ENCODE measurements at places on chromosomes 7 and 10.

DNA sequence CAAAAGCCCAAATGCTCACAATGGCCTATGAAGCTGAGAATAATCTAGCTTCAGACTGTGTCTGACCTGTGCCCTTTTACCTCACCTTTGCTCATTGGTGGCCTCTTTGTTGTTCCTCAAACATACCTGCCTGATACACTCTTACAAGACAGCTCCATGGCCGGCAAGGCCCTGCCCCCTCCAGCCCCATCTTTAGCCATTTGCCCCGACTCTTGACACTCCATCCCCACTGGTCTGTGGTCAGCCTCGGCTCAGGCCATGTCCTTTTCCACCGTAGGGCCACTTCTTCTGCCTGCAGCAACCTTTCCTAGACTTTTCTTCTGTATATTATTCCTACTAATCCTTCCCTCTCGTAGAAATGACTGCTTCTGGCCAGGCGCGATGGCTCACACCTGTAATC is 265.2 kb downstream of the RPS24 start:
- no peak for DNase-seq

GRCh38 chr7:28505014-28505413 is 92.7 kb downstream of the CREB5 start:
- DNase-seq: no peak

DNA sequence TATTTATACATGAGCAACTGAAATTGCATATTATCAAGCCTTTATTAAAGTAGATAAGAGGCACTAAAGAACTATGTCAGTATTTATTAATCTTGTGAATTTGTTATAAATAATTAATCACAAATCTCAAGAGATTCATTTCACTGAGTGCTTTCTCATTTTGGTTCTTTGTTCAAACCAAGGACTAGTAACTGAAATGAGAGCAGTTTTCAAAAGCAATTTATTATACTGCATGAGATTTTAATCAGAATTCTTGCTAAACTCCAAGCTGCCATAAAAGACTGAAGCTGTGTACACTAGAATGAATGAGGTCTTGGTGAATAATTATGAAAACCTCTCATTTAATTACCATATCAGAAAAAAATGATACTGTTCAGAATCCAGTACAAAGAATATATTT is 224.8 kb upstream of the IMMP2L start:
- DNase-seq: no peak

DNA sequence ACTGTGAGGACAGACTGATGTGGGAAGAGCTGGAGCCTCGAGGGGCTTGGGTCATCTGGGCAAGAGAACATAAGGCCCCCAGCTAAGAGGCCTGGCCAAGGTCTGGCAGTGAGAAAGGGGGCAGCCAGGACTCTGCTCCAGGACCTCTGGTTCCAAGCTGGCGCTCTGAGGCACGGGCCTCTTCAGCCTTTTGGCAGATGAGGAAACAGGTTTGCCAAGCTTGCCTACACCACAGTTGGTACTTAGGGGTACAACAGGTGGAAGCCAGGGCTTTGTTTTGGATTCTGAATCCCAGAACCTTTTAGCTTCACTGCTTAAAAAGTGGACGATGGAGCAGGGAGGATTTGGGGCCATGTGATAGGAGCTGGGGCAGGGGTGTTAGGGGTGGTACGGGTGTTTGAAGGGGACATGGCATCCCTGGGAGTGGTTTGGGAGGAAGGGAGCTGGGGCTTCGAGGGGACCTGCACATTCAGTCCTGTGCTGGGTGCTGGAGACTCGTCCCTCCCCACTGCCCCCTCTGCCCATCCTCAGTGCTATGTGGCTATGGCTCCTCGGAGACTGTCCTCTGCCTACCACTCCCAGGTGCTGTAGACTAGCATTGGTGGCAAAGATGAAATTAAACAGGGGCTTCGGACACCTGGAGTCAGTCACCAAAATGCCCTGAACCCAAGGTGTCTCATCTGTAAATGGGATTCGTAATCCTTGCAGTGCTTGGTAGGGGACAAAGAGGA is 30.3 kb downstream of the ZNF775 start:
- no peak for DNase-seq

GRCh38 chr10:44873160-44873559 is 38.0 kb upstream of the TMEM72 start:
- DNase-seq: no peak

DNA sequence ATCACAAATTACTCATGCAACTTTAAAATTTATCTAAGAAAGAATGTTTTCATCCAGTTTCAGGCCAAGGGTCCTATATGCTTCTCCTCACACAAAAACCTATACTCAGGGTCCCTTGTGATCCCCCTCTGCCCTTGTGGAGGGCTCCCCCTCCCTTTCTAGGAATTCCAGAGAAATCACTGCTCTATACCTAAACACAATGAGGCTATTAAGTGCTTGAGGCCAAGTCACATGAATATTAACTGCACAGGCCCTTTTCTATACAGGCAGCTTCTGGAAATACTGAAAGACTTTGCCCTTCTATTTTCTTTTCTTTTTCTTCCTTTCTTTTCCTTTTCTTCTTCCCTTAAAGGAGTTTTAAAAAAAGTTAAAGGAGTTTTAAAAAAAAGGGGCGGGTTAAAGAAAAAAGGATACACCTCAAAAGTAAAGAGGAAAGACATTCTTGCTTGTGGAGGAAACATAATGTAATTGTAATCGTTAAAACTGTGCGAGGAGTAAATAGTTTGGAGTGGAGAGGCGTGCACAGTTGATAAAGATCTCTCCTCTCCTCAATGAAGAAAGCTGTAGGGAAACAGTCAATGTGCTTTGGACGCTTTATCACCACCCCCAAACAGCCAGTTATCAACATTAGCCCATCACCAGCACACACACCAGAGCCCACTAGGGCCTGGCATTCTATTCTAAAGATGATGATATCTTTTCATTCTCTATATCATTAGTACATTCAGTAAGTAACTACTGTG is 16.4 kb downstream of the GRB10 start:
- DNase-seq: no peak

DNA sequence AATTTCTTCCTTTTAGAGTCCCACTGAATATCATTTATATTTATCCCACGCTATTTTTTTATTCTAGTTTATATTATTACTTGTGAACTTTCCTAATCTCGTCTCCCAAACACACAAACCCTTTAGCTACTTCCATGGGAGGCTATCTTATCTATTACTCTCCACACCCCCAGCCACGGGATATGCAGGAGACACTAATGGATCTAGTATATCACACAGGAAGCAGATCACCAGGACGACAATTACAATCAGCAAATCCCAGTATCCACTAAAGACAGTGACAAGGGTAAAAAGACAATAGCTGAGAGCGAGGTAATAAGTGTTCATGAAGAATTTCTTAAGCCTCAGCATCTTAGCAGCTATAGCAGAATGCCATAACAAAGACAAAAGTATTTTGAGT is 3.8 kb upstream of the AKR1E2 start:
- no peak for DNase-seq

- no peak for DNase-seq
These were observed 150.8 kb downstream of the PFKFB3 start for GRCh38 chr10:6353526-6353925.

DNA sequence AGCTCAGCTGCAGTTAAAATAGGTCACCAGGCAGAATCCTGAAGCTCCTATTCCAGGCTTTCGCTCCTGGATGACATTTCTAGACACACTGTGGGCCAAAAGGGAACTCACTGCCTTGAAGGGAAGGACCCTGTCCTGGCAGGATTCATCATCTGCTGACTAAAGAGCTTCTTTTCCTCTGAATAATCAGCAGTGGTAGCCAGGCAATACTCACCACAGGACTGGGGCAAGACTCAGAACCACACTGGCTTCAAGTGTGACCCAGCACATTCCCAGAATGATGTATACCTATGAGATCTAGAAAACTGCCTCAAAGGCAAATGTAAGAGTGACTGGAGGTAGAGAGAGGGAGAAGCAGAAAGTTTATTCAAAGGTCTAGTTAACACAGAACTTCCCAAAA is 29.5 kb upstream of the EBF3 start:
- DNase-seq: no peak

GRCh38 chr7:2640482-2640830 is 8.7 kb downstream of the TTYH3 start:
- DNase-seq: no peak

- no peak for DNase-seq
These were observed 157.3 kb downstream of the CACNA2D1 start for GRCh38 chr7:82286096-82286797.

DNA sequence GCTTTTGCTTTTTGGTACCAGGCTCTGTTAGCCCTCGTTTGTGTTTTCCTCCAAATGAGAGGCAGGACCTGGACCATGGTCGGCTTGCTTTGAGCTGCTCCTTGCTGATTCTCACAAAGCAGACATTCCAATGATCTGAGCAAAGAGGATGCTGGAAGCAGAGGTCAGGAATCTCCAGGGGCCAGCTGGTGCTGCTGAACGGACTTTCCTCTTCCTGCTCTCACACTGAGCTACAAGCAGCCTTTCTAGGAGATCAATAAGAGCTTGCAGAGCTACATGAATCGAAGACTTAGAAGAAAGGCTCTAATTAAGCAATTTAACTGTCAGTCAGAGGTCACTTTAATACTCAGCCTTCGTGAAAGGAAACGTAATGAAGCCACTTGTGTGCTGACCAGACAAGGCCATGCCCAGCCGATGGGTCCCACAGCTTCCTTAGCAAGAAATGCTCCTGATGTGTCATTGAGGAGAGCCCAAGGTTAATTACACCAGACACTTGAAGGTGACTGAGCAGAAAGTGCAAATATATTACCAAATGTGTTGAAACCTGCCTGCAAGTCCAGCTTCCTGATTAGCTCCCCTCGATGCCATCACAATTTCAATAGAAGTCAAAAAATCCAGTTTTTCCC is 151.3 kb upstream of the RSU1 start:
- DNase-seq: peak; percentile 67

DNA sequence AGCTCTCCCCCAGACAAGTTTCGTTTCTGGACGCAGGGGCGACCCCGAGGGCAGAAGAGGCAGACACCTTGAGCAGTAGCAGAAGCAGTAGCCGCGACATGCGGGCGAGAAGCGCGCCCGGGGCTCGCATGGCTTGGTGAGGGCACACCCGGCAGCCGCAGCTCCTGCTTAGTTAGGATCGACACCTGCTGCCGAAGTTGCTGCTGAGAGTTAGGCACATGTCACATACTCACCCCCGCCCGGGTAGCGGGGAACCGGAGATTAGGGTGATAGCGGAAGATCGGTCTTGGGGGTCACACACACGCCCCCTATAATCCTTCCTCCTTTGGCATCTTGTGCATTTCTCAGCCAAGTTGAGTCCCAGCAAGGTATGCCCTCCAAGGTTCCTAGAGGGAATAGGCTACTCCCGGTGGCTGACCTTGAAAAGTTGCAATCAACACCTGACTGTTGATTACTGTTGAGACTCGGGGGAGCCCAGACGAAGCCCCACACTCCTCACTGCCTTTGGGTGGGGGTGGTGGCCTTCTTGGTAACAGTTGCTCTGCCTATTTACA is 668 bp downstream of the GPR37 start:
- peak; percentile 11 for DNase-seq

GRCh38 chr7:22942191-22942590 is 71.7 kb downstream of the HYCC1 start:
- DNase-seq: no peak

- no peak for DNase-seq
These were observed 147.9 kb downstream of the RPS24 start for GRCh38 chr10:78181381-78182055.

- no peak for DNase-seq
These were observed 180.5 kb downstream of the ZNF365 start for GRCh38 chr10:62554632-62555199.

DNA sequence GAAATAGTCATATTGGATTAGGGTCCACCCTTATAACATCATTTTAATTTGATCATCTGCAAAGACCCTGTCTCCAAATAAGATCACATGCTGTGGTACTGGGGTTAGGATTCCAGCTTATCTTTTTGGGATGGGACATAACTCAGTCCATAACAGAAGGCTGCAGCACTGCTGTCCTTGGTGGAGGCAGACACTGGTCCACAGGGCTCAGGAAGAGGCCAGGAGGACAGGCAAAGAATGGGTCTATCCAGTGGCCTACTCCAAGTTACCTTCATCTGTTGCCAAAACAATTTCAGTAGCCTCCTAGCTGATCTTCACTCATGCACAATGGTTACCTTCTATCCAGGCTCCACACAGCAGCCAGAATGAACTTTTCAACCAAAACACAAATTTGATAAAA is 387.0 kb downstream of the GRID1 start:
- no peak for DNase-seq

- DNase-seq: no peak
These were observed 64.4 kb downstream of the BPGM start for GRCh38 chr7:134710854-134711624.

DNA sequence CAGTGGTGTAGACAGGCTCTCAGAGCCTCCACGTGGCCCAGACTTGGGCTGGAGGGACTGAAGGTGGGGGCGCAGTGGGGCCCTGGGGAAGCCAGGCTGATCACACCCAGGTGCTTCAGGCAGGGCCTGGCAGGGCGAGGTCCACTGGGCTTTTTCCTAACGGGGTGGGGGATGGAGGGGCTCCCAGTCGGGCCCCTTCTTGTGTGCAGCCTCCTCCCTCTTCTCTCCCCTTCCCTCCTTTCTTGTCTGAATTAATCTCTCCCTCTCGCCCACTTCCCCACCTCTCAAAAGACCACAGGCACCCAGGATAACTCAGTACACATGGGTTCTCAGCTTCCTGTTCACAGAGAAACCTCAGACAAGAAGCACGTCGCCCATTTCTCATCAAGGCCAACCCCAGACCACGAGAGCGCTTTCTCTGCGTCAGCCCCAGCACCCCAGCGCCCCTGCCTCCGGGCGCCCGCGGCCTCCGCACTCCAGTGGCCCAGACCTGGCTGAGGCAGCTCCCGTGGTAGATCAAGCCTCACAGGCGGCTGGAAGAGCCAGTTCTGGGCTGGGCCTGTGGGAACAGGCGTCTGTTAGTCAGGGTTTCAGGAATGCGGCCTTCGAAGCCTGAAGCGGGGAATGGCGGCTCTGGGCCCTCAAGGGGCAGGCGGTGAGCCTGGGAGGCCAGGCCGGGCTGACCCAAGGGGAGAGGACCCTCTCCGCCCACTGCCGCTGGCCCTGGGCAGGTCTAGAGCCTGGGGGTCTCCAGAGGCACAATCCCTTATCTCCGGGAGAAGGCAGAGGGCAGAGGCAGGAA is 50.6 kb downstream of the PWWP2B start:
- DNase-seq: no peak

All from heart right ventricle (tissue), 16 donors.